Activated CD4-positive, alpha-beta T cell treated with anti-CD3 and anti-CD28 coated beads, Interleukin-2, amount 50 U/mL, for 4 hours (primary cell): ENCODE measurements at places on chromosomes 3 and 15.

- no peak for DNase-seq
These were observed 1138.4 kb downstream of the SI start for GRCh38 chr3:163939926-163940325.

- DNase-seq: no peak
These were observed 26.6 kb downstream of the SLC24A5 start for GRCh38 chr15:48147358-48147757.

DNA sequence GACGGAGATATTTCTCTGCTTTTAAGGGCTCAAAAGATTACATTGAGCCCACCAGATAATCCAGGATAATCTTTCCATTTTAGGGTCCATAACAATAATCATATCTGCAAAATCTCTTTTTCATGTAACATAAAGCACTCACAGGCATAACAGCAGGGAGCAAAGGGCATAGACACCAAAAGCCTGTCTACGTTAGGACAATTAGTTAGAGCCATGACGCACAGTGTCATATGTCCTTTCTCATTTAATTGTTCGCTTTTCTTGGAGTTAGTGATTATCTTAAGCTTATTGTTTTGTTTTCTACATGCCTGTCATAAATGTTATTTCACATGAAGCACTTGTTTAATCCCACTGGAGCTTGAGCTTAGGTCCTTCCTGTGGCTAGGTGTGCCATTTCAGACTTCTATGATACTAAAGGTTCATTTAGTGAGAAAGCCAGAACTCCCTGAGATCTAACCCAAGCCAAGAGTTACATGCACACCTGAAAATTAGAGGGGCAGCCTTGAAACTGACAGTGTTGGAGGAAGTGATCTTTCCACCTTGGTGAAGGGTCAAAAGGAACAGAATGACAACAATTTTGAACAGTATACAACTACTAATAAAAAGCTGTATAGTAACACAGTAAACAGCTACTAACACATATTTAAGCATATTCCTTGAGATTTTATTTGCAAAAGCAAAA is 11.7 kb upstream of the HHATL start:
- no peak for DNase-seq

GRCh38 chr3:59299561-59299960 is 249.7 kb upstream of the CFAP20DC start:
- DNase-seq: no peak

DNA sequence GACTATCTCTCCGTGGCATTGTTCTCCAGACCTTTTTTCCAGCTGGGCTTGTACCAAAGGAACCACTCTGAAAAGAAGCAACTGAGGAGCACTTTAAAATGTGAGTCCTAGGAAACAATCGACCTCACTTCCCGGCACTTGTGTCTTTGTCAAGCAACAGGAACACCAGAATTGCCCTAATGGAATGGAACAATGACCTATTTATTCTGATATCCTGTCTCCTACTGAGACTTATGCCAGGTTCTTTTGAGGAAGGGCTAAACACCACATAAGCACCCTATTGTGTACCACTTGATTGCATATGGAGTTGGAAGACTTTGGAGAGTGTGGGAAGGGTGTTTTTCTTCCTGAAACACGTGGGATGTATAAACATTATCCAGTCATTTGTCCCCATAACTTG is 56.8 kb upstream of the TGFBR2 start:
- no peak for DNase-seq

DNA sequence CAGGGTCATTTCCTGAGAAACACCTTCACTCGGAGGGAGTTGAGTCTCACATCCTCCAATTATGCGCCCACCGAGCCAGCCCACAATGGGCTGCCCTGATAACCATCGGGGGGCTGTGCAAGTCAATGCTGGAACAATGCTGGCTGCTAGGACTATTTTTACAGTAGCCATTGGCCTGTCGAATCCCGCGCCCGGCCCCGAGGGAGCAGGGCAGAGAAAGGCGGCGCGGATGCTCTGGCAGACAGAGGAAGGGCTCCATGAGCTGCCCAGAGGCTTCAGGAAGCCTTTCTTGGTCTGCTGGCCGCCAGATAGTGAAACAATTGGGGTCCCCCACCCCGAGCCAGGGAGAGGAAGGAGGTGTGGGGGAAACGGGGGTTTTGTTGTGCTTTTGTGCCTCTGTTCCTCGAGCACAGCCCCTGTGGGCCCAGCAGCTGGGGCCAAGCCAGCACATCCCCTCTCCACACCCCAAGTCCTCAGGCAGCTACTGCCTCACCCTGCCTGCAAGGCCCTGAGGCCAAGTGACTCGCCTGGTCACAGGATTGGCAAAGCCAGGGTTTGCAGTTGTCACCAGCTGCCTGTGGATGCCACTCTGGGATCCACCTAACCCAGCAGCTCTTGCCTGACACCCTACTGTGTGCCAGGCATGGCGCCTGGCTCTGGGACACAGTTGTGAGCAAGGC is 39.0 kb downstream of the SLC6A6 start:
- DNase-seq: no peak

GRCh38 chr15:66408675-66409282 is 22.1 kb downstream of the MAP2K1 start:
- no peak for DNase-seq

DNA sequence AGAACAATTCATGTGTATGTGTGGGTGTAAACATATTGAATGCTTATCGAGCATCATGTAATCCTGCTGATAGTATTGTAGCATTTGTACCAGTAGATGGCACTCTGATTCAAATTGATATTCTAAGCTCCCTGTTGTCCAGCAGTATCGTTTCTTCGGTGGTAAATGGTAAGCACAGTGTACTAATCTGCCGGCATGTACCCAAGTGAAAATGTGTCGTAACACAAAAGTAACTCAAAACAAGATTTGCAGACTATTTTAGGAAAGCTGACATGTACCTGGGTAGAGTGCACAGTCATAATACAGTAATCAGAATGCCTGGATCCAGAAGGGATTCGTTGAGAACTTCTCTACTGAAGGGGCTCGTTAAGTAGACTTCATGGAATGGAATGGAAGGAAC is 31.7 kb upstream of the MNS1 start:
- no peak for DNase-seq
